ENCODE measurements at places on chromosomes 6 and 20.

GRCh38 chr20:45346851-45347250 lies 1.4 kb downstream of the SDC4 start:
- no peak for DNase-seq

GRCh38 chr20:43185901-43186300 lies 3.8 kb downstream of the PTPRT start:
- no peak for DNase-seq

GRCh38 chr6:135358251-135358821 lies 139.2 kb downstream of the AHI1 start:
- DNase-seq: no peak

DNA sequence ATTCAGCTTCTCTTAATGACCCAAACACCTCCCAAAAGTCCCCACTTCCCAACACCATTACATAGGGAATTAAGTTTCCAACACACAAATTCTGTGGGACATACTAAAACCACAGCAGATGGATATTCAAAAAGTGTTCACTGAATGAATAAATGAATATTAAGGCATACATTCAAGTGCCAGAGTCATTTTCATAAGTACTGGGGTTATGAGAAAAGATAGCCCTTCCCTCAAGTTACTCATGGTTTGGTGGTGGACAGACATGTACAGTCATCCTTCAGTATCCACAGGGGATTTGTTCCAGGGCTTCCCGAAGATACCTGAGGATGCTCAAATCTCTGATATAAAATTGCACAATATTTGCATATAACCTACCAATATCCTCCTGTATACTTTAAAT lies 50.4 kb downstream of the HS3ST5 start:
- DNase-seq: no peak

- no peak for DNase-seq
Observed at GRCh38 chr20:54933212-54933904, 458.0 kb downstream of the DOK5 start.

DNA sequence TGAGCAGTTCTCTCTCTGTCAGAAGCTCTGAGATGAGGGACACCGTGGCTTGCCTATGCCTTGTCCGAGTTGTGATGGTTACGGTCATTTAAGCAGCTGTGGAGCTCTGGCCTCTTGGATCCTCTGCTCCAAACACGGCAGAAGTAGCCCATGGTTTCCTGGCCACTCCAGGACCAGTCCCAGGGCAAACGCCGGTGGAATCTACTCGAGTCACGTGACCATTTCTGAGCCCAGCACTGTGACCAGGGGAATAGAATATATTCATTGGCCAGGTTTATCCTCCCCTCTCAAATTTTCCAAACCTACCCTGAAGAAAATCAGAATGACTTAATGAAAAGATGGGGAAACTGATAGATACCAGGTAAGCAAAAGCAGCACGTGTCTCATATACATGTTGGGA lies 152.8 kb downstream of the TTLL2 start:
- no peak for DNase-seq

- DNase-seq: peak; percentile 89
Observed at GRCh38 chr6:33744001-33744848, 2.5 kb downstream of the IP6K3 start.

- DNase-seq: no peak
Observed at GRCh38 chr6:122482750-122483080, 11.1 kb upstream of the SERINC1 start.

DNA sequence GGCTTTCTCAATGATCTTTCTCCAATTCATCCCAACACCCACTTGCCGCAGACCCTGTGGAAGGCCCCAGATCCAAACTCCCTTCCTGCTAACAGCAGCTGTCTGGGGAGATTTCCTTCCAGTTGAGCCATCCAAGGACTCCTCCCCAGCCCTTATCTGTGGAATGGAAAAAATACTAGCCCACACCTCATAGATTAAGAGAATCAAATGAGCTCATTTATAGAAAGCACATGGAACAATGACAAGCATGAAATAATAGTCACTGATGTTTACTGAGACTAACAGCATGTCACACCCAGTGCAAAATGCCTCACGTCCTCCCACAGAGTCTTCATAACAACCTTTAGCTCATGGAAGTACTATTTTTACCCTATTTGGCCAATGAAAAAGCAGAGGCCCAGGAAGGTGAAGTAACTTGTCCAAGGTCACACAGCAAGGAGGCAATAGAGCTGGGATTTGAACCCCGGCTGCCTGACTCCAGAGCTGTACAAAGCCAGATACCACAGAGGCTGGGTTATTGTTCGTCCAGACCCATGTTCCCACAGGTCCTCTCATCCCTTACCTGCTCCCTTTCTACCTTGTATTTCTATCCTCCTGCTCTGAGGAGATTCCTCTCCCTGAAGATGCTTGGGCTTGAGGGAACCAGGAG lies 23.4 kb upstream of the PTGIS start:
- DNase-seq: no peak
